ENCODE measurements at places on chromosomes 12 and 14.

DNA sequence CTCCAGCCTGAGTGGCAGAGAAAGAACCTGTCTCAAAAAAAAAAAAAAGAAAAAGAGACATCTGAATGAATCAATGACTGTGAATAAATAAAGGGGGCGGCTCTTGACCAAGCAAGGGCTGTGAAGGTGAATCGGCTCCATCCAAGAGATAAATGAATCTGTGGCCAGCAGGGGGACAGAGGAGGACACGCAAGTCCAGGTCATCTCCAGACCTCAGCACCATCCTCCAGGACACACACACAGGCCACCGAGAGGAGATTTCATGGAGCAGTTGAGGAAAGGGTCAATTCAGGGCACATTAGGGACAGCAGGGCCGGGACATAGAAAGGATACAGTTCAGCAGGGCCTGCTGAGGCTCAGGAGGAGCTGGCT, 21.6 kb downstream of the TRPV4 start:
- DNase-seq: no peak

DNA sequence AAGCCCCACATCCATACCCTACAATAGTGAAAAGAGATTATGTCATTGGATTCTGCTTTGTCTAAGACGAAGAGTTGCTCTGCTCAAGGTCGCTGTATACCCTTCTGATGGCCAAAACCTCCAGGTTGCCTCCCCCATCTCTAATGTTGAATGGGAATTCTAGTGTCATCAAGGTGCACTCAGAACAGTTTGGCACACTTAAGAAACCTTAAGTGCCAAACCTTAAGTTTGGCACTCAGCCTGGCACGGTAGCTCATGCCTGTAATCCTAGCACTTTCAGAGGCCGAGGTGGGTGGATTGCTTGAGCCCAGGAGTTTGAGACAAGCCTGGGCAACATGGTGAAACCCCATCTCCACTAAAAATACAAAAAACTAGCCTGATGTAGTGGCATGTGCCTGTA, 1245.6 kb upstream of the SEL1L start:
- DNase-seq: no peak

DNA sequence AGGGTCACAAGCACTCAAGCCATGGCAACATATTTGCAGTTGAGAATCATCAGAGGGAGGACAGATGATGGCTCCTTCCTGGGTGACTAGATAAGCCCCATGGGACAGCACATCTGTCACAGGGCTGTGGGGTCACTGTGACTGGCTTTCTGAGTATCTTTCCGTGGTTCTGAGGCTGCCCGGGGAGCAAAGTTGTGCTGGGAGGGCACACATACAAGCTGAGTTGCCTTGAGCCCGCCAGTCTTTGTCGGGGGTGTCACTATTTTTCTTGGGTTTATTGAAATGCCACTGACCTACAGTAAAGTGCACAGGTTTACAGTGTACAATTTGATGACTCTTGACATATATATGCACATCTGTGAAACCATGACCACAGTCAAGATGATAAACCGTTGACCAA, 17.2 kb upstream of the KIF26A start:
- no peak for DNase-seq

GRCh38 chr12:52844386-52844785, 4.4 kb downstream of the KRT78 start:
- no peak for DNase-seq

DNA sequence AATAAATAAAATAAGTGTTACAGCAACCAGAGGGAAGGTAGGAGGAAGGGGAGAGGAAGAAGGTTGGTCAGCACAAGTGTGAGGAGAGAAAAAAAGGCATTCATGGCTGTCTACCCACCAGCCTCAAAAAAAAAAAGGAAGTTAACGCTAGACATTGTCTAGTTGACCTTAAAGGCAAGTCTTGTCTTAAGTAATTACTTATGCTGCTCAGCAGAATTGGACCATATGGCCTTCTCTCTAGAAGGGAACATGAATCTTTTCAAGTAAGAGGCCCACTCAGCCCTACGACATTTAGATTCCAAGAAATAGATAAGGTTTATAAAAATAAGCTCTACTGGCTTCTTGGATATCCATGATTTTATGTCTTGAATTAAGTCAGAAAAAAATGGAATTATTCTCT, 172.7 kb downstream of the ETNK1 start:
- no peak for DNase-seq

DNA sequence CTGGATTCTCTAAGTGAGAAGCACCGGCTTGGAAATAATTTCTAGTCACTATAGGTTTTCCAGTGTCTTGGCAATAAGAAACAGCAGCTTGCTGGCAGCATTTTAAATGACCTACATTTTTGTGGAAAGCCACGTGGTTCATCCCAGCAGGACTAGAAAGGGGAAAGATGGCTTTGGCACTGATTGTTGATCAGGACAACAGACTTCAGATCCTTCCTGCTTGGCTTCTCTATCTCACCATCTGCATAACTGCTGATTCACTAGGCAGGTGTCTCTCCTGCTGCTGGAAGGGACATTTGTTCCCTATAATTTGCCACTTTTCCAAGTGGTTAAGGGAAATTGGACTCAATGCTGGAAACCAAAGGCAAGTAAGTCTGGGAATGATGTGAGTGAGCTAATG, 131.0 kb downstream of the TTC8 start:
- no peak for DNase-seq

GRCh38 chr12:22467190-22467589, 77.2 kb downstream of the C2CD5 start:
- DNase-seq: no peak

DNA sequence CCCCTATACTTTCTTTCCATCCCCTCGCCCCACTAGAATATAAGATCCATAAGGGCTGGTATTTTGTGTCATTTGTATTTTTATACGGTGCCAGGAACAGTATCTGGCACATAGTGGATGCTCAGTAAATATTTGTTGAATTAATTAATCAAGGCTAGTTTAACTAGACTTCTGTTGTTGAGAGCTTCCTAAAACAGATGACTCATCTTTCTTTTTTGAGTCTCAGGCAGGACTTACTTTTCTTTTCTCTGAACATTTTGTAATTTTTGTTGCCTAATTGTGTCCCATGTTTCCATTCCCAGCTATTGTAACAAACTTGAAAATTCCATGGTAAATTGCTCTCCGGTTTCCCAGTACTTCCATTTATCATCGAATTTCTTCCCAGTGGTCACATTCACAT, 16.7 kb downstream of the STK38L start:
- DNase-seq: no peak

DNA sequence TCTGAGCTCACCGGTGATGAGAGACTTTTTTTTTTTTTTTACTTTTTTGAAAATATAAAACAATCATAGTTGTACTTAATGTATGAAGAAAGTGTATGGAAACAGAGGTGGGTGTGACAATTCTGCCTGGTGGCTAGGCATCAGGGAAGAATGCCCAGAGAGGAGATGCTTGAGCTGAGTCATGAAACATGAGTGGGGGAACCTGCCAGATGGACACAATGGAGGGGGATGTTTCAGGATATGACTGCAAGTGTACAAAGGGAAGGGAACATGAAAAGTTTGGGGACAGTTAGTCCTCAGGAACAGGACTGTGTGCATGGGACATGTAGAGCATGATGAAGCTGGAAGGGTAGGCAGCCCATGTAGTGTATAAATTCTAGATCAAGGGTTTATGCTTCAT, 274.2 kb upstream of the E2F7 start:
- DNase-seq: no peak

GRCh38 chr12:14811486-14811885, 2.5 kb downstream of the SMCO3 start:
- no peak for DNase-seq

GRCh38 chr12:50597200-50598195, 92.7 kb downstream of the DIP2B start:
- DNase-seq: peak; percentile 46

DNA sequence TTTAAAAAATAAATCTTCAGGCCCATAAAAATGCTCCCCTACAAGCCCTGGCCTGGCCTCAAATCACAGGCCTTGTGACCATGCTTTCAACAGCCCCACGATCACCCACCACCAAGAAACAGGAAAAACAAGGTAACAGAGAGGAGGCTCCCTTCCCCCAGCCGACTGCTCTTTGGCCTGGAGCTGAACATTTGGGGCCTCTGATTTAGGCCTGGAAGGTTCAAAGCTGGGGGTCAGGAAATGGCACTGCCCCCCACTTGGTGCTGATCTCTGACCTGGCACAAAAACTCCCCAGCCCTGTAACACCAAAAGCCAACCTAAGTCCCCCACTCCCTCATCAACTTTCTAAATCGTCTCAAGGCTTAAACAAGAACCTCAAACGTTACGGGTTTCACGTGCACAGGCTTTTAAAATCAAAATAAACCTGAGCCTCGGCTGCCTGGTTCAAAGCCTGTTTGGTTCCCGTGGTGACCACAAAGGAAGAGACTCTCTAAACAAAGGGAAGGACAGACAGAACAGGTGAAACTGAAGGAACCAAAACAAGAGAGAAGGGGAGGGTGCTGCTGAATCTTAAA, 9.0 kb downstream of the ACTN1 start:
- DNase-seq: no peak

- no peak for DNase-seq
Measured at GRCh38 chr14:61523751-61524150, 171.6 kb upstream of the HIF1A start.

- no peak for DNase-seq
Measured at GRCh38 chr12:91868054-91868453, 277.6 kb downstream of the BTG1 start.

GRCh38 chr14:71651228-71651627, 281.0 kb upstream of the RGS6 start:
- no peak for DNase-seq

DNA sequence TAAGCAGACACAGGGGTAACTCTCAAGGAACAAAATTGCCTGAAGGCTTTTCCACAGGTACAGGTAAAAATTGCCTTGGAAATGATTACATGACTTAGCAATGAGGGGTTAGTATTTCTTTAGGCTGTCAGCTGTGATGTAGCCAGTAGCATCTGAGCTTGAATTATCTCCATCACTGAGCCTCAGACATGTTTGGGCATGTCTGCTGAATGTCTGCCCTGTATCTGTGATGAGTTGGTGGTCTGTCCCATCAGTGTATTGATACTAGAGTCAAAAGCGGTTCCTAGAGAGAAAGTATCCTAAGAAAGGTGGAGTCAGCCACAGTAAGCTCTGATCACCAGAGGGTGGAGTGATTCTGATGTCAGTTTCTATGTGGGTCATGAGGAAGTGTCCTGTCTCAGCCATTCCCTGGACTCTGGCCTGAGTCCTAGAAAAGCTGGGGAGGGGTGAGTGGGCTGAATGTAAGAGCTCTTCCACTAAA, 16.3 kb downstream of the AKAP6 start:
- no peak for DNase-seq

DNA sequence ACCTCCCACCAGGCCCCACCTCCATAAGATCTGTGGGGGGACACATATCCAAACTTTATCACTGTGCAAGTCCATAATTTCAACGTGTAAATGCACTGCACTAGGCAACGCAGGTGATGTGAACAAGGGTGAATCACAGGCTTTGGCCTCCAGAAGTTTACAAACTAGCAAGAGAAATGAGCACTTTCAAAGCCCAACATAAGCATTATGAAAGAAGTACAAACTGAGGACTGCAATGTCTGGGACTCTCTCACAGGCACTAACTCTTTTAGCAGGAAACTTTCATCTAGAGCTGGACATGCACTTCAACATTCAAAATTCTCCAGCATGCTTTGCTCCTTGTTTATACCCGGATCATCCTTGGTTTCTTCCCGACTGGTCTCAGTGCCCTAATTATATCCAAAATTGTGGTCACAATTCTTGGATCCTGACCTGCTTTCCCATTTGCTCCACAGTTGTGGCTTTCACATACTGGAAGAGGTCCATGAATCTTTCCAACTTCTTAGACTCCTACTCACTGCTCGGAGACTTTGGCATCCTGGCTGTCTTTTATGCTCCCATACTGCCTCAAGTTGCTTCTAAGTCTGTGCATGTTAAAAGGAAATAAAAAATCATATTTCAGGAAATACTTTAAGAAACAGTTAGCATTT, 44.9 kb upstream of the STRAP start:
- DNase-seq: no peak

DNA sequence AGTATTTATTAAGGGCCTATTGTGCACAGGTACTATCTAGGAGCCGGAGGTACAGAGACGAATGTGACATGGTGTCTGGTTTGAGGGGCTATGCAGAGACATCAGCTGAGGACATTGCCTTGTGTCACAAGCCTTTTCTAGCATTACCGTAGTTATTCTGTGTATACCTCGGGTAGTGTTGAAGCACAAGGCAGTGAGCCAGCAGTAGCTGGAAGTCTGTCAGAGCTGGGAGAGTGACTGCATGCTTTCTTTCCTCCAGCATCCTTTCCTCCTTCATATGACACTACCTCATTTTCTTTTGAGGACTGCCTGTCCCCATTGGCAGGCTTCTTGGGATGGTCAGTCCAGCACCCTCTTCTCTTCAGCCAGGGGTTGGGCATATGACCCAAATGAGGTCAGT, 77.0 kb downstream of the POLR3B start:
- DNase-seq: no peak

GRCh38 chr12:121214855-121215745, 5.2 kb downstream of the P2RX4 start:
- DNase-seq: no peak

- no peak for DNase-seq
Measured at GRCh38 chr12:42582050-42582449, 7.5 kb downstream of the PRICKLE1 start.

GRCh38 chr12:29534935-29535334, 37.4 kb upstream of the OVCH1 start:
- DNase-seq: no peak

DNA sequence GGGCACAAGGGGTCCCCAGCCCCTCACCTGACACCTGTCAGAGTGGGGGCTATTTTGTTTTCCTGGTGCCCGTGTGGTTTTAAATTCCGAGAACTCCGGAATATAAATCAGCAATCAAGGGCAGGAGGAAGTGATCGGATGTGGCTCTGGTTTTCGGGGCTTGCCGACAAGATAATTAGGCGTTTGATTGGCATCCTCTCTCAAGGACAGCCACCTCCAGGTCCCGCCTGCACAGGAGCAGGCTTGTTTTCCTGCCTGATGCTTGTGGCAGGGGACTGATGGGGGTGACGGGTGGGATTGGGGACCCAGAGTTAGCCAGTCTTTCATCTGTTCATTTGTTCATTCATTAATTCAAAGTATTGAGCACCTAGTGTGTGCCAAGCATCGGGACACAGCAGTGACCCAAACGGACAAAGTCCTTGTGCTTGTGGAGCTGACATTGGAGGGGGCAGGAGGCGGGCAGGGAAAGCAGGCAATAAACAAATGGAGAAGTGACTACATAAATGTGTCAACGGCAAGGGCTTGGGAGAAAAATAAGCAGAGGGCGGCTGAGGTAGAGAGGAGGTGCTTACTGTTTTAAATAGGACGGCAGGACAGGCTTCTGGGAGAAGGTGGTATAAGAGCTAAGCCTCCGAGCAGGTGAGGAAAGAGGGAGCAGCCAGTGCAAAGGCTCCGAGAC, 166.5 kb downstream of the PHETA1 start:
- DNase-seq: no peak

- DNase-seq: no peak
Measured at GRCh38 chr12:57101892-57102695, 9.1 kb downstream of the STAT6 start.

- no peak for DNase-seq
Measured at GRCh38 chr12:70246580-70246979, 3.3 kb downstream of the CNOT2 start.

All from testis (tissue), 5 donors.